ENCODE measurements at places on chromosomes 16 and 17.
A peak's percentile ranks its signal among the peaks of the same experiment; 100 is the strongest.

GRCh38 chr16:2296661-2297505, 29.0 kb upstream of the RNPS1 start:
- peak; percentile 73 for DNase-seq

DNA sequence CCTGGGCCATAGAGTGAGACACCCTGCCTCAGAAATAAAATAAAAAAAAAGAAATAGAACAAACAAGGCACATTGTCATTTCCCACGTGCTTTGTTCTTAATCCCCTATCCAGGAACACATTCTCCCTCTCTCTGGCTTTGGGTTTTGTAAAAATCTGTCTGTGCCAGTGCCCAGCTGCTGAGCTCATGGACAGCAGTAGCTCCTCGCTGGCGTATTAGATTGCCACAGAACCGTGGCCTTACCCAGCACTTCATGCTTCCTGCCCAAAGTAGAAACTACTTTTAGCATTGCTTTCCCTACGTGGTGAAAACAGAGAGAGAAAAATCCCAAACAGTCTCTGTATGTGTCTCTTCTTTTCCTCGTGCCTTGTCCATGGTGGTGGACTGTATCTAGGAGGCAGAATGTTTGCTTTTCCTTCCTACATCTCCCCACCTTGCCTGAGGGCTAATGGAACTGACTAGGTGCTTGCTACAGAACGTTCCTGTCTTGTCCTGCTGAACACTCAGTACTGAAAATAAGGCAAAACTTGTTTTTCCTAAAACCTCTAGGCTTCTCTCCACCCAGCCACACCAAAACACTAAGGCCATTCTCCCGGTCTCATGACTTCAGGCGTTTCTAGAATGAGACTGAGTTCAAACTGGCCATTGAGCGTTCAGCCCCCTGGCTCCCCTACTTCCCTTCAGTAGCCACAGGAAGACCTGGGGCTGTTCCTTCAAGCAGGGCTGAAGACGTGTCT, 26.1 kb downstream of the MNT start:
- no peak for DNase-seq

DNA sequence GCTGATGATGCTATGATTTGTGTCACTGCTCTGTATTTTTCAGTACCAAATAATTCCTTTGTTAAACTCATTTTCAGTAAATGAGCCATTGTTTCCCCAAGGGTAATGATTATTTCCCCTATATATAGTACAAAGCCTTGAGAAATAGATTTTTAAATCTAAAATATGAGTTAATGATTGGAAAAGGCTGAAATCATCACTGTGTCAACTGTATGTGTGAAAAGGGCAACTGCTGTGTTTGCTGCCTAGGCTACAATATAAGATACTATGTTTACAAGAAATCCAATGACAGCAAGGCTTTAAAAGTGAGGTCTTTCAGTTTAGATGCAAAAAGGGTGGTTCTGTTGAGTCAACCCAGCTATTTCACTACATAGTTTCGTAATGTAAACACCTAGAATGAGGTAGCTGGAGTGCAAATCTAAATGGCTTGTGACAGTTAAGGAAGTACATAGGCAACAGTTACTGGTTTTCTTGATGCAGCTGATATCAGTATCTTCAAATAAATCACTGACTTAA, 15.3 kb downstream of the NLK start:
- DNase-seq, result no peak

DNA sequence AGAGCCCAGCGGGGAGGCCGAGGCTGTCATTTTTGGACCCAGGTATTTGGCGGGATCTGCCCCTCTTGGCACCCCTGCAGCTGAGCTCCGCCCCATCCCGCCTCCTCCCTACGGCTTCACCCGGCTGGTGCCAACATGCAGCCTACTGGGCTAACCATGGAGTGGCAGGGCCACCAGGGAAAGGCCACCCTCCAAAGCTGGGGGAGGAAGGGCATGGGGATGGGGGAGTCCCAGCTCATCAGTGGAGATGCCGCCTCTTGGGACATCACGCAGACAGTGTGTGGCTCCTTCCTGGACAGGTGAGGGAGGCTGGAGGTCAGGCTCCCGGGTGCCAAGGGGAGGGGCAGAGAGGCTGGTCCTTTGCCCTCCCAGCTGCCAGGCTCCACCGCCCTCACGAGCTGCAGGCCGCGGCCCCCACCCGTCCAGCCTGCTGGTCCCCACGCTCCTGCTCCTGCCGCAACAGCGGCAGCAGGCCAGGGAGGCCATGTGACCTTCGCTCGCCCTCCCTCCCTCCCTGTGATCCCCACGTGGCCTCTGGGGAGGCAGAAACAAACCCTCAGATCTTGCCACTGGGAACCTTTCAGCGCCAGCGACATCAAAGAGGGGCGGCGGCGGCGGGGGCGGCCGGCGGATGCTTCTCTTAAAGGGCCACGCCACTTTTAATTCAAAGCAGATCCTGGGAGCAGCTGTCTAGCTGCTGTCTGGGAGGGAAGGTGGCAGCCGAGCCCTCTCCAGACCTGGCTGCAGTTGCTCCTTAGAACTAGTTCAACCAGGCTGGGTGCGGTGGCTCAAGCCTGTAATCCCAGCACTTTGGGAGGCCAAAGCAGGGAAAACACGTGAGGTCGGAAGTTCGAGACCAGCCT, 6.8 kb upstream of the NOTUM start:
- DNase-seq, result peak; percentile 89

GRCh38 chr17:27247071-27247957, 46.6 kb upstream of the WSB1 start:
- no peak for DNase-seq

DNA sequence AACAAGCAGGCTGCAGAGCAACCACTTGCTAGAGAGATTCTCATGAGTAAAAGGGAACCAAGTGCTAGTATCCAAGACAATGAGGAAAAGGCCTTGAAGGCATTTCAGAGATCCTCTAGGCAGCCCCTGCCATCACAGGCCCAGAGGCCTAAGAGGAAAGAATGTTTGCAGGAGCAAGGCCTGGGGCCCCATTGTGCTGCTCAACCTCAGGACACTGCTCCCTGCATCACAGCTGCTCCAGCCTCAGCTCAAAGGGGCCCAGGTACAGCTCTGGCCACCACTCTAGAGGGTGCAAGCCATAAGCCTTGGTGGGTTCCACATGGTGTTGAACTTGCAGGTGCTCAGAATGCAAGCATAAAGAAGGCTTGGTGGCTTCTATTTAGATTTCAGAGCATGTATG, 243.0 kb upstream of the RPL38 start:
- DNase-seq, result no peak

DNA sequence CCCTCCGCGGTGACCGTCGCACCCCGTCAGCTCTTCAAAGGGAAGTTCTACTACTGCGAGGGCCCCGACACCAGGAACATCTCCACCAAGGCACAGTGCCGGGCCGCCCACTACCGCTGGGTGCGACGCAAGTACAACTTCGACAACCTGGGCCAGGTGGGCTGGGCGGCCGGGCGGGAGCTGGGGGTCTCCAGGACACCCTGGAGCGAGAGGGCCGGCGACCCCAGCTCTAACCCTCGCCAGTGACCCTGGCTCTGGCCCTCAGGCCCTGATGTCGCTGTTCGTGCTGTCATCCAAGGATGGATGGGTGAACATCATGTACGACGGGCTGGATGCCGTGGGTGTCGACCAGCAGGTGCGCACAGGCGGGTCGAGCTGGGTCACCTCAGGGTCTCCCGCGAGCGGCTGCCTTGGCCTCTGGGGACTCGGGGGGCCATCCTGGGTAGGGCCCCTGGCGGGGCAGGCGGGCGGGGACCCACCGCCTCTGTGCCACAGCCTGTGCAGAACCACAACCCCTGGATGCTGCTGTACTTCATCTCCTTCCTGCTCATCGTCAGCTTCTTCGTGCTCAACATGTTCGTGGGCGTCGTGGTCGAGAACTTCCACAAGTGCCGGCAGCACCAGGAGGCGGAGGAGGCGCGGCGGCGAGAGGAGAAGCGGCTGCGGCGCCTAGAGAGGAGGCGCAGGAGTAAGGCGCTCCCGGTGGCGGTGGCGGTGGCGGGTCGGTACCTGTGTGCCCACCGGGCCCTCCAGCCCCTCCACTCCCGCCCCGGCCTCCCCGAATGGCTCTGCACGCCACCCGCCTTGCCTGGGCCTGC, 13.4 kb downstream of the TPSG1 start:
- DNase-seq, result no peak

DNA sequence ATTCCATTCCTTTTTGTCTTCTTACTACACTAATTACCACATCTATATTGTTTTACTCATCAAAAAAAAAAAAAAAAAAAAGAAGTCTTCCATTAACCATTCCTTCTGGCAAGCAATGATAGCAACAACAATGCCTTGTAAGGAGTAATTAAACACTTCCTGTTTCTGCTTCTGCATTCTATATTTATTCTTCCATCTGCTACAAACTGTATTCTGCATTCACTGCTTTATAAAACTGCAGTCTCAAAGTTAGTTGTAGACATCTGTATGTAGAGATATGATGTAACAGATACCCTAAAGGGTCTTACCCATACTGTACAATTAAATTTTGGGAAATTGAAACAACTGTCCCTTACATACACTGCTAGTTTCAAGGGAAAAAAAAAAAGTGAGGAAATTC, 28.7 kb upstream of the ABCA6 start:
- DNase-seq, result no peak

DNA sequence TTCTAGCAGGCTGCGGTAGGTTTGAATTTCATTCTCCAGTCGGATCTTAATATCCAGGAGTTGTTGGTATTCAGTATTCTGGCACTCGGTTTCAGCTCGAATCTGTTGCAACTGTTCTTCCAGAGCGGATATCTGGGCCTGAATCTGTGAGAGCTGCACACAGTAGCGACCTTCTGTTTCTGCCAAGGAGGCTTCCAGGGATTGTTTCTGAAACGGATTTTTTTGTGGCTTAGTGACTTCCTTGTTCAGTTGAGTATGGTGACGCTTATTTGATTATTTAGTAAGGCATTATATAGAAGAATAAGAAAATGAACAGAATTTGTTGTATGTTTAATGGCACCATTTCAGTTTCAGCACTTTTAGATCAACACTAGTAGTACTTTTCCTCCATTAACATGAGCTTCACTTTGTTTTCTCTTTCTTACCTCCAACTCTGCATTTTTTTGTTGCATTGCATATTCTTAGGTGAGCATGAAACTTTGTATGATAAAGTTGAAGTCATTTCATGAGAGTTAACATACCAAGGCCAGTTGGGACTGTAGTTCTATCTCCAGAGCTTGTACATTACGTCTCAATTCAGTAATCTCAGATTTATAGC, 2.8 kb downstream of the KRT10 start:
- DNase-seq, result no peak

DNA sequence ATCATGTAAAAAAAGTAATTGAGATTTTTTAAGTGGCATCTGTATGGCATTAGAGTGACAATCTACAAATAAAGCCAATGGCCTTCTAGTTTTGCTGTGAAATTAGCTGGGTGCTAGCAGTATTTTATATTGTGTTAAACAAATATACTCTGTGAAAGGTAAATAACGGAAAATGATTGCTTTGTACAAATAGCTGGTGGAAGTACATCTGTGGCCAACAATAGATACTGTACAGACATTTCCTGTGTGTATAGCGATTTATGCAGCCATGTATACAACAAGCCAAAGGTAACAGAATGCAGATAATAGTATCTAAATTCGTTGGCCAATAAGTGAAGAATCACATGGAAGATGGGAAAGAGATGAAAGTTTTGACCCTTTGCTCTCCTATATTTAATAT, 26.6 kb downstream of the IQCK start:
- no peak for DNase-seq

All from iPS-NIHi11 (cell line).